ENCODE measurements at places on chromosomes 13 and 19.

DNA sequence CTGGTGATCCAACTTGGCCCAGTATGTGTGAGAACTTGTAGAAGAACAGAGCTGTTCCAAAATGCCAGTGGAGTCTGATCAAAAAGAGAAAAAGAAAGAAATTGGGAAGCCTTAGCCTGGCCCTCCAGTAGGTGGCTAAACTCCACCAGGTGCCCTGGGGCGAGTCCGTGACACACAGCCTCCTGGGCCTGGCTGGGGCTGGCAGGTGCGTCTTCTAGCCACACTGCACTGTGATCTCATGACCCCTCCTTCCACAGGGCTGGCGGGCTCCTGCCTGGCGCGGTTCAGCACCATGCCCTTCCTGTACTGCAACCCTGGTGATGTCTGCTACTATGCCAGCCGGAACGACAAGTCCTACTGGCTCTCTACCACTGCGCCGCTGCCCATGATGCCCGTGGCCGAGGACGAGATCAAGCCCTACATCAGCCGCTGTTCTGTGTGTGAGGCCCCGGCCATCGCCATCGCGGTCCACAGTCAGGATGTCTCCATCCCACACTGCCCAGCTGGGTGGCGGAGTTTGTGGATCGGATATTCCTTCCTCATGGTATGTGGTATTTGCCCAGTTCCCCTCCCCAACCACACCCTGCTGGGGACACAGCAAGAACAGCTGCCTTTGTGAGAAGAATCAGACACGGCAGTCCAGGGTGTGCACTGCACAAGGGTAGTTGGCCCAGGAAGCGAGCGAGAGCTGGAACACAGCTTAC, 53.7 kb downstream of the RAB20 start:
- no peak for DNase-seq

GRCh38 chr19:40519352-40520322, 52.8 kb downstream of the SPTBN4 start:
- DNase-seq: peak; percentile 19

DNA sequence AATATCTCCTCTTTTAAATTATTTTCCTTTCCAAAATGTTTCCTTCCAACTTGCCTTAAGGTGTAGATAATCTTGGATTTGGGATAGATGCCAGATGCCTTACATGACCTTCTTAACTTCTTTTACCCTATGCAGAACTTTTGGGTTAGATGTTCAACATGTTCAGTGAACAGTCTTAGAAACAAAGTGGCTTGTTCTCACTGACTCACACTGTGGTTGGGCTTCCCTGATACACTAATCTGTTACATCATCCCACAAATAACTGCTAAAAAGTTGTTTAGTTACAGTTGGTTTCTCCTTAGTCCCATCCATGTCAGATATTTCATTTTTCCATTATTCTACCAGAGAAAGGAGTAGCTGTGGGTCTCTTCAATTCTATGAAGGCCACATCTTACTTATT, 2638.2 kb downstream of the PCDH9 start:
- no peak for DNase-seq

DNA sequence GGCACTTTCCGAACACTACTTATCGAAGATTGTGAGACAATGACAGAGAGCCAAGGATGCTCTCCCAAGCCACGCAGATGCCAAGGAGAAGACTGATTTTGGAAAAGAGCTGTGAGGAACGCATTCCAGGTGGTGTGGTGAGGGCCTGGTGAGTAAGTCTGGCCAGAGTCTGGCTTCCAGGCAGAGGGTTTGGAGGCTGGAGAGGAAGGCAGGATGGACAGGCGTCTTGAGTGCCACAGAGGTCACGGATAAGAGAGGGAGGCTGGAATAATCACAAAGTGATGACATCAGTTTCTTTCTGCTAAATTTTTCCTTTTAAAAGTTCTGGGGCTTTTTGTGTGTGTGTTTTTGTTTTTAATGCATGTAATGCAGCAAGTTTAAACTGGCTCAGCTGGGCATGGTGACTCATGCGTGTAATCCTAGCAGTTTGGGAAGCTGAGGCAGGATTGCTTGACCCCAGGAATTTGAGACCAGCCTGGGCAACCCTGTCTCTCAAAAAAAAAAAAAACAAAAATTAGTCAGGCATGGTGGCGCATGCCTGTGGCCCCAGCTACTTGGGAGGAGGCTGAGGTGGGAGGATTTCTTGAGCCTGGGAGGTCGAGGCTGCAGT, 235.1 kb downstream of the NALCN start:
- DNase-seq: no peak

DNA sequence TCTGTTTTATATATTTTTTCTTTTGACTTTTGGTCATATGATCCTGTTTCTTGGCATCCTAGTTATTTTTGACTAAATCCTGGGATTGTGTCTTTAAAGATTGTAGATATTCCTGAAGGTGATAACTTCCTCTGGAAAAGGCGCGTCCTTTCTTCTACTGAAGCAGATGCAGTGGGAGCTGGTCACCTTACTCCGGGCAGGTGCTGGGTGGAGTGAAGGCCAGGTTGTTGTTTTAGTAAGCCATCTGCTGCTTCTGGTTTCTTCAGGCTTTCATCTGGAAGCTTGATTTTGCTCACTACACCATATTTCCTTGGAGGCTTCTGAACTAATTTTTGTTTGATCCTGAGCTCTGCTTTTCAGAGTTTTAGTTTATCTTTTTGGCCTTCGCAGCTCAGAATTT, 21.5 kb downstream of the URI1 start:
- DNase-seq: no peak

GRCh38 chr19:5288347-5288739, 52.3 kb downstream of the PTPRS start:
- no peak for DNase-seq

GRCh38 chr13:97658556-97658955, 224.6 kb downstream of the RAP2A start:
- no peak for DNase-seq

Data from stimulated activated CD4-positive, alpha-beta T cell treated with anti-CD3 and anti-CD28 coated beads, Interleukin-1b, Interleukin-23, amount 100 ng/mL, for 48 hours (primary cell).